ENCODE measurements at places on chromosomes 4 and X.

GRCh38 chr4:16897991-16898827, at the start of gene LDB2:
Gene LDB2, minus strand, starts transcription at chr4:16898645.
- no peak for DNase-seq

GRCh38 chr4:145779319-145779801, 99.4 kb downstream of the C4orf51 start:
- DNase-seq, result no peak

DNA sequence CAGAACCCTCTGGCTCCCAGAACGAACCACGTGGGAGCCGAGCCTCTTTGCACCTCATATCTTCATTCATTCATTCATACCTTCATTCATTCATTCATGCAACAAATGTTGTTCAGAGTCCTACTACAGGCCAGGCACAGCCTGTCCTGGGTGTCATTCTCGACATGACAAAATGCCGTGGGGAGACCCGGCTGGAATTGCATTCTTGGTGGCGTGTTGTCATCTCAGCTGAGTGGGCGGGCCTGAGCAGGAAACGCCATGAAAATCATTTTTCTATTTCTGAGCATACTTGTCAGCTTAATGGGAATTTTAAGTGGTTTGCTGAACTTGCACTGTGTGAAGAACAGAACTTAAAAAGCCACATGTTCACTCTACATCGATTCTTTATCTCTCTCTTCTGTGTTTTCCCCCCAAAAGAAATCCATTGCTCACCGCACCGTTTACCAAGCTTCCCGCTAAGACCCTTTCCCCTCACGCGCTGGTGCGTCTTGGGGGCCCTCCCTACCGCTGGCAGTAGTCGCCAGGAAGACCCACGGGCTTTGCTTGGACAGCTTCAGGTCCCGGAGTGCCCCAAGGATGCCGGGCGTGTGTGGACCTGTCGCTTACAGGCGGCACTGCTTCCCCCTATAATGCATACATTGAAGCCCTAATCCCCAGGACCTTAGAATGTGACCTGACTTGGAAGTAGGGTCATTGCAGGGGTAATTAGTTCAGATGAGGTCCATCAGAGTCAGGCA, 41.6 kb upstream of the HMX1 start:
- no peak for DNase-seq

GRCh38 chr4:8778760-8779159, 92.9 kb downstream of the HMX1 start:
- no peak for DNase-seq

GRCh38 chr4:105509714-105510113, 35.9 kb upstream of the PPA2 start:
- no peak for DNase-seq

DNA sequence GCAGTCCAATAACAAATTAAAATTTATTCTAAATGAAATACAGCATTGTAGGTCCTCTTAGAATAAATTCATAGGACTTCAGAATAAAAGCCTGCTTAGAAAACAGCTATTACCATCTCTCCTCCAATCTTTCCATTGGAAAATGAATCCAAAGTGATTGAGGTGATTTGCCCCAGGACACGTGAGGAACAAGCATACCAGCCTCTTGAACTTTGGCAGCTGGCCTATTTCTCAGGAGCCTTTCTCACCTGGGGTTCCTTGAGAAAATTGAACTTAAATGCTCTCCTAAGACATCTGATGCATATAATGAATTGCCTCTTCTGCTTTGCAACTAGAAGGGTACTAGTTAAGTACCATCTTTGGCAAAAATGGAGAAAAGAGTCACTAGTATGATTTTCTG, 13.5 kb downstream of the ARHGAP24 start:
- DNase-seq, result no peak

DNA sequence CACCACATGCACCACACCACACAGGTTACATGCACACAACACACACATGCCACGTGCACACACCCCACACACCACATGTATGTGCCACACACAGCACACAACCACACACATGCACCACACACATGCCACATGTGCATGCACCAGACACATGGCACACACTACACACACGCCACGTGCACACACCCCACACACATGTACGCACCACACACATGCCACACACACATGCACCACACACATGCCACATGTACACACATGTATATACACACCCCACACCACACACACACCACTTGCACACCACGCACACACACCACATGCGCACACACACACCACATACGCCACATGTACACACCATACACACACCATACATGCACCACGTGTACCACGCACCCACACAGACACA, 19.6 kb upstream of the MSANTD1 start:
- DNase-seq, result no peak

DNA sequence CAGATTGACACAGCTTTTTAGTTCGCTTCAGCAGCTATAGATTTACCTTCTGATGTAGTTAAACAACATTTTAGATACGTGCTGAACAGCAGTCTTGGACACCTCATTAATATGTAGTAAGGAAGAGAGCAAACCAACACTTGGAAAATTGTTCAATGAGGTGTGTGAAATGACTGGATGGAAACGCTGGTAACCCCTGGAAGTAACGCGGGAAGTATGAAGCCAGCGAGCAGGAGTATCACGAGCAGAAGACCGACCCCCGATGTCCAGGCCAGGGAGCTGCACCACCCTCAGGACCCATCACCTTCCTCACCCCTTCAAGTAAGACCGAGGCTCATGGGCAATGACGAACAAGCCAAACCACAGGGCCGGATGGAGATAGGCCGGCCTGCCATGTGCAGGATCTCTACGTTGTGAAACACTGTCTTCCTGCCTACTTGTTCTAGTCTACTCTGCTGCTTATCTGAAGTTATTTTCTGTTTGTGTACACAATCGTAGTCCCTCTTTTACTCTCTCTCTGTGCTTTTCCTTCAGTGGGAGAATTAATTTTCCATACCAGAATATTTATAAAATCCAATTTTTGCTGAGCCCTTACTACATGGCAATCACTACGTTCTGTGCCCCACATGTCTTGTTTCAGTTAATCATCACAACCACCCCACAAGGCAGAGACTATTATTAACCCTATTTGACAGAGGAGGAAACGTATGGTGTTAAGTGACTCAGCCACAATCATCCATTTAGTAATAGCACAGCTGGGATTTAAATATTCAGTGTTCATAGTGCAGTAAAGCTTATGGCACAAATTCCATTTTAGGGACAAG, 221.7 kb downstream of the APBB2 start:
- no peak for DNase-seq

DNA sequence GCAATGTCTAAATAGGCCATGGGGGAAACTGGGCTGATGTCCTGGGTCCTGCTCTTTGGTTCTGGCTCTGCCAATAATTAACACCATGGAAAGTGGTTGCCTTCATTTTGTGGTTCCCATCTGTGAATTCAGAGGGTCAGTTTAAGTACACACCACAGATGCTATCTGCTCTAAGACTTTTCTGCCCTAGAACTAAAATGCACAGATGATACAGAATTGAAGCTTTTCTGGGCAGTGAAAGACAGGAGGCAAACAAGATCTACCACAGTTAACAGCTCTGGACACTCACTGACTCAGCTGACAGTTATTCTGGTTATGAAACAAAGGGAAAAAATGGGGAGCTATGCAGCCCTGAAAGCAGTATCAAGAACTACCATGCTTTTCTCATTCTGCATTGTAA, 37.3 kb downstream of the APBB2 start:
- no peak for DNase-seq

DNA sequence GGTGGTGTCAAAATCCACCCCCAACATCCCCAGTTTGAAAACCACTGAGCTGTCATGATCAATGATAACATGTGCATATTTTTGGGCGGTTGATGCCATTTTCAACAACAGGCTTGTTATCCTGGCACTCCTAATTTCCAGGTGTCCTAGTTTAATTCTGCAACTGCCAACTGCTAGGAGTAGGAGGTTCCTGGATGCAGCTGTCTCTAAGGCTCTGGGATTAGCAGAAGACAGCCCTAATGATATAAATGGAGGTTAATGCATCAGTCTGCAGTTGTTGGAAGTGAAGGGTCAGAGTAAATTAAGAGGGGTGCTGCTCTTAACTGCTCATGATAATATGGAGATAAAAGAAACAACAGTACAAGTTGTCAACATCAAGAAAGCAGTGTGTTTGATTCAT, 23.8 kb downstream of the ARFIP1 start:
- no peak for DNase-seq

DNA sequence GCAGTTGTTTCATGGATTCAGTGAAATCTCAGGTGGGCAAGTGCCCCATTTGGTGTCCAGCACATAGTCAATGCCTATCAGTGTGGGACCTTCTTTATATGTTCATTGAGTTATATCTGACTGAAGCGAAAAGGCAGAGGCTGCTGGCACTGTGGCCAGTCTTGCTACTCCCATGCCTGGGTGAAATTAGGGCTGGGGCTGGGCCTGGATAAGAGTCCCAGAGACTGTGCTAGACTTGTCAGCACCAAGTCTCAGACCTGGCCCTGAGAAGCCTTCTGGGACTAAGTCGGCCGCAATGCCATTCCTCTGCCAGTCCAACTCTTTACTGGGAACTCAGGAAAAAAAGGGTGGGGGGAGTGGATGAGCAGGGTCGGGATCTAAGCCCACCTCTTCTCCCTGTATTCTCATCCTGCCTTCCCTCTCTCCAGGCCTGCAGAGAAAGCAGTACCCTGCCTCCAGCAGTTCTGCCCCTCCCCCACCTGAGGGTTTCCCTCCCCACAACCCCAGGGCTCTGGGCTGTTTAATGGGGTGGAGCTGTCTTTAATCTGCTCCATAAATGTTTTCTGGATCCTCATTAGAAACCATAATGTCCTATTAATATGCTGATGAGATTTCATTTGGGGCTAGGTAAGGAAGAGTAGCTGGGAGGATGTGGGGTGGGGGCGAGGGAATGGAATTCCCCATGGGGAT, 153.5 kb upstream of the PJA1 start:
- DNase-seq, result no peak

DNA sequence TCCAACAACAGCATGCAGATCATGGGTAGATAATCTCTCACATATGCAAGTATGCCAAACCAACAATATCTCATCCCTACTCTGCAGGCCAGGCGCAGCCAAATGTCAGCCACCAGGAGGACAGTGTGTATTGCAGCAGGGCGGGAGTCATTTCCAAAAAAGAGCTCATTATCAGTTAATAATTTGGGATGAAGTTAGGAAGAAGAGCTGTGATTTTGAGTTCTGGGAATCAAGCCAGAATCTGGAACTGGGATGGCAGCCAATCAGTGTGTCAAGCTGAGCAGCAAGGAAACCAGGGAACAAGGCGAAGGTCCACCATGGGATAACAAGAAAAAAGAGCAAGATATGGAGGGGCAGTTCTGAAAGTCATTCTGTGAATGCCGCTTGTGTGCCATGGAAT, 88.2 kb upstream of the CAMK2D start:
- DNase-seq, result no peak

DNA sequence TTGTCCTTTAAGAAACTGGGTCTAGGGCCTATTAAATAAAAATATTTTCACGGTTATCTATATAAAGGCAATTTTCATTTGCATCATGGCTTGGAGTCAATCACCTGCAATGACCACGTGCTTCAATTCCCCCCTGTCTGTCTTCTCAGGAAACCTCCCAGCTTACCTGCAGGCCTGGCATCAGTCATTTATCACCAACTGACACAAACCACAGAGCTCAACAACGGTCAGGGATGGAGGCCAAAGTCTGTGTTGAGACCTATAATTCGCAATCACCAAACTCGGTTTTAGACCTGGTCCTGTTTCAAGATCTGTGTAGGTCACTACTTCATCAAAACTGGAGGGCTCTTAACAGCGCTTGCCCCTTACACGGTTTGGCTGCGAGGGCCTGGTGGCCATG, 1.9 kb downstream of the SLC9A7 start:
- no peak for DNase-seq

DNA sequence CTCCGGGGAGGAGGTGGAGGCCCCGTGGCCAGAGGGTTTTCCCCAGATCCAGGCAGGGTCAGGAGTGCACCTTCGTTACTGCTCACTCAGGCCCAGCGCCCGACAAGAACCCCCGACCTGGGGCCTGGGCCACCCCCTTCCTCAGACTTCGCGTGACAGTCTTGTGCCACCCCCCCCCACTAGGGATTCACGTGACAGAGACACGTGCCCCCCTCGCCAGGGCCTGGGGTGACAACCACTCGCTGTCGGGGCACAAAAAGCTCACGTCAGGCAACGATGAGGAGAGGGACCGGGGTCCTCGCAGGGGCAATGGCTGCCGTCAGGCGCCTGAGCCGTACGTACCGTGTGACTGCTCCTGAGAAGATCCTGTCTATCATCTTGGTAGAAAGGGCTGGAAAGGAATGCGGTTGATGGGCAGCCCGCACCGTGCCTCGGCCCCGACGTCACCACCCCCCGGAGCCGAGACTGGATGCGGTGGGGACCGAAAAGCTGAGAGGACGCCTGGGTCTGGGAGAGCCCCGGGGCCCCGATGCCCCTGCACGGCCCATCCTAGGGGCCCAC, 23.0 kb upstream of the GTPBP6 start:
- DNase-seq, result no peak

- no peak for DNase-seq
These were observed 1.1 kb upstream of the USP38 start for GRCh38 chr4:143183513-143184216.

DNA sequence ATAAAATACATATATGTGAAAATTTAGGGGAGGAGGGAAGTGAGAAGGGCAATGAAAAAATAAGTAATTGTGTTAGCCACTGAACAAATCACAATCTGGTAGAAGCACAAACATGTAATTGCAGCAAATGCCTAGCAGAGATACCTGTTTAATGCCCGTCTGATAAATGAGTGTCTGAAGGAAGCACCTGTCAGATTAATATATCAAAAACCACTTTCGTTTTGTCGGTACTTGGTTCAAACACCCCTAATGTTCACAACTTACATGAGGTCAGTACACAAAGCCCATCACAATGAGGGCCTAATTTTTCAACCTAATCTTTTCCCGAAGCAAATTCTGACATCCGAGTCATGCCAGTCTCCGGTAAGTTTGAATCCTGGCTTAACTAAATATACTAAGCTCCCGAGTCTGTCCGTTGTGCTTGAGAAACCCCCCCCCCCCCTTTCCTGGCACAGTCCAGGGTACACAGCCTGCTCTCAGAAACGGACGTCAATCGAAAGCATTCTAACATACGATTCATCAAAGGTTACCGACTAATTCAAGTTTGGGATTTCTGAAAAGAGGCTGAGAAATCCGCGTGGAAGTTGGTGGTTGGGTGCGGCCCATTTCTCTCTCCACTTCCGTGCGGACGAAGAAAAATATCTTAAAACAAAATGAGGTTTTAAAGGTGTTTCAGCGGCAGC, 758 bp downstream of the SDAD1 start:
- no peak for DNase-seq

GRCh38 chrX:19679787-19680186, 164.5 kb upstream of the MAP3K15 start:
- DNase-seq, result no peak

GRCh38 chrX:13396924-13397323, 77.1 kb upstream of the ATXN3L start:
- DNase-seq, result no peak

- DNase-seq, result no peak
These were observed 26.2 kb upstream of the GPR78 start for GRCh38 chr4:8553991-8554405.

GRCh38 chr4:159401791-159402380, 299.0 kb downstream of the RAPGEF2 start:
- no peak for DNase-seq

DNA sequence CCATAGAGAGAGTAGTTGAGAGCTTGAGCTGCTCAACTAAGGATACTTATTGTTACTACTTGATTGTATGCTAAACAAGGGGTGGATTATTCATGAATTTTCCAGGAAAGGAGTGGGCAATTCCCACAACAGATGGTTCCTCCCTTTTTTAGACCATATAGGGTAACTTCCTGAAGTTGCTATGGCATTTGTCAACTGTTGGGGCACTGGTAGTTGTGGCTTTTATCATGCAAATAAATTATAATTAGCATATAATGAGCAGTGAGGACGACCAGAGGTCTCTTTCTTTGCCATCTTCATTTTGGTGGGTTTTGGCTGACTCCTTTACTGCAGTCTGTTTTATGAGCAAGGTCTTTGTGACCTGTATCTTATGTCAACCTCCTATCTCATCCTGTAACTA, 1403.5 kb upstream of the PABPC4L start:
- no peak for DNase-seq
